ENCODE measurements at places on chromosomes 5 and 9.

- DNase-seq, result no peak
Measured at GRCh38 chr5:179461576-179461975, 88.8 kb upstream of the RUFY1 start.

DNA sequence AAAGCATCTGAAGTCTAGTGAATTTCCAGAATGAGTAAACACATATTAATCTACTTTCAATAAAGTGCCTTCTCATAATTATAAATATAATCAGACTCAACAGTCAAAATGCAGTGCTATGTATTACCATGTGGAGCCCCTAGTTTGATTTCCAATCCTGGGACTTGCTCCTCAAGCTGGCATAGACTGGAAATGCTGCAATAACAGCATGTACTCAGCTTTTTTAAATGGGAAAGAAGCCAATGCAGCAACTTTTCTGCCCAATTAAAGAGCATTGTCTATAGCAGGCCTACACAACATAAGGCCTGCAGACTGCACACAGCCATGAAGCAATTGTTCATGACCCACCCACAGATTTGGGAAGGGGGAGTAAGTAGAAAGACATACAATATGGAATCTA, 103.2 kb downstream of the NR2F1-AS1 start:
- DNase-seq, result no peak

- DNase-seq, result no peak
Measured at GRCh38 chr9:10804486-10804885, 191.7 kb upstream of the PTPRD start.

DNA sequence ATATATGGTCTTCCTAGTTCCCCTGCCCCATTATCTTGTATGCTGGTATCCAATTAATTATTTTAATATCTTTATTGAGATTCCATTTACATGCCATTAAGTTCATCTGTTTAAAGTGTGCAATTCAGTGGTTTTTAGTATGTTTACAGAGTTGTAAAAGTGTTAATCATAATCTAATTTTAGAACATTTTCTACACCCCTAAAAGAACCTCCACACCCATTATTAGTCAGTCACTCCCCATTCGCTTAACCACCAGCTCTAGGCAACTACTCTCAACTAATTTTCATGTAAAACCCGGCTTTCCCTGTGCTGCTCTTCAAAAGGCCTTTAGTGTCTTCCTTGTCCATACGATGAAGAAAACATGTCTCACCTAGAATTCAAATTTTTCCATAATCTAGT, 20.8 kb upstream of the CAVIN4 start:
- no peak for DNase-seq

DNA sequence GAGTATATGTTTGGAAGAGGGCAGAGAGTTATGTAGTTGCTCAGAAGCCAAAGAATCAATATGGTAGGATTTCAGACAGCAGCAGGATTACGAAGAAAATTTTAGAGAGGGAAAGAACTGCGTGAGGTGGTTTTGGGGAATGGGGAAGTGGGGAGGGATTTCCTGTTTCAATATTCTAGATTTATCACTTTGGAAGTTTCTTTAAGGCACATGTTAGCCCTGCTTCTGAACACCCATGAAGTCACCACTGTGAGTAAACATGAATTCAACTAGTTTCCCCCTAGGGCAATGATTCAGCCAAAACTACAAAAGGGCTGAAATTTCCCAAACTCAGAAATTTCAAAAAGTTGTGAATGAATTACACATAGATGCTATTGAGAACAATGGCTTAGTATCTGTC, 132.2 kb downstream of the EBF1 start:
- DNase-seq, result no peak

DNA sequence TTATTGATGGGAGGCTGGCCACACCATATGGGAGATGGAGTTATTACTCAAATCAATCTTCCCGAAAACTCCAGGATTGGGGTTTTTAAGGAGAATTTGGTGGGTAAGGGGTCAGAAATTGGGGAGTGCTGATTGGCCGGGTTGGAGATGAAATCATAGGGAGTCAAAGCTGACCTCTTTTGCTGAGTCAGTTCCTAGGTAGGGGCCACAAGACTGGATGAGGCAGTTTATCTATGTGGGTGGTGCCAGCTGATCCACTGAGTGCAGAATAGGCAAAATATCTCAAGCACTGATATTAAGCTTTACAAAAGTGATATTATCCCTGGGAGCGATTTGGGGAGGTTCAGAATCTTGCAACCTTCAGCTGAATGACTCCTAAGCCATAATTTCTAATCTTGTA, 75.7 kb upstream of the CLINT1 start:
- DNase-seq, result no peak

GRCh38 chr5:35954175-35954574, 15.8 kb upstream of the CAPSL start:
- no peak for DNase-seq

GRCh38 chr5:5101676-5102075, 38.5 kb upstream of the ADAMTS16 start:
- DNase-seq, result no peak

DNA sequence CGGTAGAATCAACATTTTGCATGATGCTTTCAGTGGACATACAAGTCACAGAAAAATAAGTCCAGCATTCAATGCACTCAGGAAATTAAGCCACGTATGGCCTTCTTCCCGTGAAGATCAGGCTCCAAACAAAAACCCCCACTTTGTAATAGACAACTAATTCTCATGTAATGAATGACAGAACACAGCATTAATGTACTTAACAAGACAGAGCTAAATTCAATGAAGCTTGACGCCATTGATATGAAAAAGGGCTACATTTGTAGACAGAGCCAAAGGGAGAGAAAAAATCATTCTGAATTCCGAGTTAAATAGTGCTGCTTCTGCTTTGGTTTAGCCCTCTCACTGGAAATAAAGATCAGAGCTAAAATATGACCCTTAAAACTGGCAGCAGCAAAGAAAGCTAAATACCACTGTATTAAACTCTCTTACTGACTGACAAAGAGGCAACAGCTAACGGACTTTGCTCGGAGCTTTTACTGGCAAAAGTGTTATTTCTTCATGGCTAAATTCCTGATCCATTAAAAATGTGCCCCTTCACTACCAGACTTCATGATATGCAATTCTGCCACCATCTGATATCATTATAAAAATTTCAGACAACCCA, 250.5 kb downstream of the BNC2 start:
- no peak for DNase-seq

DNA sequence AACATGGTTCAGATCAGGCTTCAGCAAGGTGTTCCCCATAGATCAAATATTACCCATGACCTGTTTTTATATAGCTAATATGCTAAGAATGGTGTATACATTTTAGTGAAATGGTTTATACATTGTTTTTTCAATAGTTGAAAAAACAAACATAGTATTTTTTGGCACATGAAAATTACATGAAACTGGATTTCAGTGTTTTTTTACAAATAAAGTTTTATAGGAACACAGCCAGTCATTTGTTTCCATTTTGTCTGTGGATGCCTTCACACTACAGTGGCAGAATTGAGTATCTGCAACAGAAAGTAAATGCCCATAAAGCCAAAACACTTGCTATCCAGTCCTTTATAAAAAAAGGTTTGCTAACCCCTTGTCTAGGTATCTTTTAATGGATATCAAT, 134.5 kb upstream of the TNFAIP8 start:
- no peak for DNase-seq

GRCh38 chr9:36315283-36315682, 57.0 kb upstream of the GNE start:
- DNase-seq, result no peak

DNA sequence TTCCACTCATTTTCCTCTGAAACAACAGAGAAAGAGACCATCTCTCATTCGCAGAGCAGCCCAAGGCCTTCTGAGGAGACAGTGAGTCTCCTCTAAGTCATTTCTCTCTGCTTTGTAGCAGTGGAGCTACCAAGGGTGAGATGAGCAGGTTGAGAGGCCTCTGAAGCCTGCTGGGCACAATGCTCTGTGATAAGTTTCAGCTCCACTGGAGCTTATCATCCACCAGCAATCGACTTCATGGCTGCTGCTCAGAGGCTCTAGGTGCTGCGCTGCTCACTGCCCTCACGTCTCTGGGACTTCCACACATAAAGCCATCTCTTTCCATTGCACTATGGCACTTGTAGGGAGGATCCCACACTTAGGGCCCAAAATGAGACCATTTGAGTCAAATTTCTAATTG, 96.3 kb downstream of the CMYA5 start:
- DNase-seq, result no peak

DNA sequence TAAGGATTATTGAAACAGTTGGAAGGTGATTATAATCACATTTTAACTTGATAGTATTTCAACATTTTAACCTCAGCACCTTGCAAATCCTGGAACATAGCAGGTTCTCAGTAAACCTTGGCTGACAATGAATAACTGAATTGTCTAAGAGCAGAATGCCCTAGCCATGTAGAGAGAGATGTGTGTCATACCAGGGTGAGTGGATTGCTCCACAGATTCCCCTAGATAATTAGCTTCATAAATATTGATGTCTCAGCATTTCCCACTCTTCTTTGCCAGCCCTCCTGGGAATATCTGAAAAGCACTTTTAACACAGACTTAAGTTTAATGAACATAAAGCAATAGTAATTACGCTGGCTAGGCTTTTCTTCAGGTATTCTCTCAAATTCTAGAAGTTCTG, 363.5 kb downstream of the MAN2A1 start:
- DNase-seq, result no peak

GRCh38 chr5:140322751-140323731, 20.1 kb upstream of the PFDN1 start:
- no peak for DNase-seq

- DNase-seq, result no peak
Measured at GRCh38 chr9:89845862-89846261, 241.1 kb downstream of the GADD45G start.

DNA sequence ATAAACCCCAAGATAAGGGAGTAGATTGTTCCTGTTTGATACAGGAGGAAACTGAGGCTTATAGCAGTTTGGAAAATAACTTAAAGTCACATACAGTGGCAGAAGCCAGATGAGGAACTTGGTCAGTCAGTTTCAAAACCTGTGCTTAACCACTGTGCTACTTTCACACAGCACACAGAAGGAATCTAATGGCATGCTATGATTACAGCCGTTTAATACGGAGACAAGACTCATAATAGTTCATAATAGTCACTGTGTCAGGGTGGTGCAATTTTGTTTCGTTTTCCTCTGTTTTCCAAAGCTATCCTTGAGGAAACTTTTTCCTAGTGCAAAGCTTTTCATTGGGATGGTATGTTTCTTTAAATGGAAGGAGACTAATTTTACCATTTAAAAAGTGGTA, 112.3 kb downstream of the GCNT1 start:
- DNase-seq, result no peak

DNA sequence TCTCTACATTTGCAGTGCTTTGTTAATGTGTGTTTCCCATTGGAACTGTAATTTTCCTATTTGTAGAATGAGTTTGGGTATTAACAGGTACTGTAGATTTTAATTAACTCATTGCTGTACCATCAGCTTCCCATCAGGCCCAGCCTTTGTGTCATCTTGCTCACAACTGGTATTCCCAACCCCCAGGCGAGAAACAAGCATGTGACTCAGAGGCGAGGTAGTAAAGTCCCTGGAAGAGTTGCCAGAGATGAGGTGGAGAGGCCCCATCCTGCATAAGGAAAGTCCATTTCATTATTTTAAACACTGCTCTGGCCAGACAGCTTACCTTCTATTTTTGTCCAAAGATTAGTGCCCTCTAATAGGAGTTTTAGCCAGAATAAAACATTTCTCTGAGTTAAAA, 29.9 kb downstream of the ADCY2 start:
- no peak for DNase-seq

GRCh38 chr5:140677947-140678346, 4.6 kb upstream of the DND1 start:
- DNase-seq, result no peak

DNA sequence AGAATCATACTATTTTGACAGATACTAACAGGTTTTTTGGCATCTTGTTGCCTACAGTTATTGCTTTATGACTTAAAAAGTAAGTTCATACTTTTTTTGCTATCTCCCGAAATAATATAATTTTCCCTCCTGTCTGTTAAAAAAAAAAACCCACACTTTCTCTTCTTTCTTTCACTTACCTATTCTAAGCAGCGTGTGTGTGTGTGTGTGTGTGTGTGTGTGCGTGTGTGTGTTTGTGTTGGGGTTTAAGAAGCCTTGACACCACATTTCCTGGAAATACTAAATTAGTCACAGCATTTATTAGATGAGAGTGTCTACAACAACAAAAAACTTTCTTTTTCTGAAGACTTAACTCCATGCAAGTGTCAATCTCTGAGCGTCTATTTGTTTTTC, 12.4 kb downstream of the TNFAIP8 start:
- no peak for DNase-seq

- DNase-seq, result no peak
Measured at GRCh38 chr5:69000216-69000919, 93.4 kb upstream of the SLC30A5 start.

DNA sequence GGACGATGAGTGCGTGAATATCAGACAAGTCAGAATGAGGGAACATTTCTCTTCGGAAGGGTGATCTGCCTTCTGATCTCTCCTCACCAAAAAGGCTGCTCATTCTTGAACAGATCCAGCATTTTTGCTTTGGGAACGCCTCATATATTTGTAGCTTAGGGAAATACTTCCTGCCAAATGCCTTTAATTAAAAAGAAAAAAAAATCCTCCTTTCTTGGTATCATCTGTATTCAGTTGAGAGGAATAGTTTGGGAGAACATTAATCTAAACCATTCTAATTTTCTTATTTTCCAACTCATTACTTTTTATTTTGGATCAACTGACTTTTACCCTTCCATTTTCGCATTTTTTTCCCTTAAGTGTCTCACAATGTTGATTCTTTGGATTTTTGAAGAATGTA, 163.4 kb downstream of the SNX18 start:
- no peak for DNase-seq

GRCh38 chr5:145316282-145316681, 518.9 kb downstream of the PRELID2 start:
- no peak for DNase-seq

DNA sequence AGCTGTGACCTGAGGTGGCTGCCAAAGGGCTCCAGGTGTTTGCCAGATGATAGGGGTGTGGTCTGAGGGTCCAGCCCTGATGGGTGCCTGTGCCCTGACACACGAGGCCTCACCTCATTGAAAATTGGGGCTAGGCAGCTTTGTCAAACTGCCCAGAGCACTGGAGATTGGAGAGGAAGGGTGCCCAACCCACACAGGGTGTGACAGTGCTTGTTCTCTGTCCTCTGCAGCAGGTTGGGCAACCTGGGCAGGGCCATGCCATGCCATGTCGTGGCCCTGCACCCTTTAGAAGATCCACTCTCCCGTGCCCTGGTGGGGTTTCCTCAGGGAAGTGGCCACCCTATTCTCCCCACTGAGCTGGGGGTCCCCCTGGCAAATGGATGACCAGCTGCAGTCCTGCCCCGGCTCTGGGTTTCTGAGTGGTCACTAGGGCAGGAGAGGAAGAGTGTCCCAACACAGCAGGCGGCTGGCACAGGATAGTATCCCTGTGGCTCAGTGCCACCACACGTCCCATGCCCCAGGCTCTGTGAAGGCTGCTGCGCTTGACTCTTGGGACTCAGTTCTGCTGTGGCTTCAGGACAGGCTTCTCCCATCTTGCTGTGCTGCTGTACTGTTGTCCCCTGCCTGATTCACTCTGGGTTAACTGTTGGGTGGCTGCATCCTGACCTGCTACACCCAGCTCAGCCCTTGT, 100.8 kb upstream of the PITX1 start:
- no peak for DNase-seq

GRCh38 chr9:108224716-108225115, 631.1 kb downstream of the ACTL7B start:
- no peak for DNase-seq

Data from HuH-7.5 (cell line).